ENCODE measurements at places on chromosomes 2 and 18. TPM values are rescaled to one million over a fixed set of nuclear protein-coding genes. Genes with fewer than 3 reads are reported as not detected.

- no peak for DNase-seq
These were observed 76.3 kb upstream of the ZCCHC2 start for GRCh38 chr18:62446511-62446910.

DNA sequence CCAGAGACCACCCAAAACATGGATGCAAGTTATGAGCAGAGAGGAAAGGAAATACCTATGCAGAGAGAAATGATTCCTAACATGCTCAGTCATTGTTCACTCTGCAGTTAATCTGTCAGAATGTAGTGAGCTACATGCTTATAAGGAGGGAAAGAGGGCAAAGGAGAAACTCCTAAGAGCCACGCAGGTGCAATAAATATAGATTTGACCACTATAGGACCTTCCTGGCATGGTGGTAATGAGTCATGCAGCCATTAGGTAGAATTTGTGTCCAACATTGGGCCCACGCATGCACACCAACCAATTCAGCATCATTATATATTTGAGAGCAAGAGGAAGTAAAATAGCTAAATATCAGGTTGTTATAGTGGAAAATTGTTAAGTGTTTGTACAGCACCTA, 699.9 kb downstream of the DSC3 start:
- DNase-seq: no peak

GRCh38 chr2:232075859-232076258, 114.3 kb downstream of the DIS3L2 start:
- DNase-seq: no peak

DNA sequence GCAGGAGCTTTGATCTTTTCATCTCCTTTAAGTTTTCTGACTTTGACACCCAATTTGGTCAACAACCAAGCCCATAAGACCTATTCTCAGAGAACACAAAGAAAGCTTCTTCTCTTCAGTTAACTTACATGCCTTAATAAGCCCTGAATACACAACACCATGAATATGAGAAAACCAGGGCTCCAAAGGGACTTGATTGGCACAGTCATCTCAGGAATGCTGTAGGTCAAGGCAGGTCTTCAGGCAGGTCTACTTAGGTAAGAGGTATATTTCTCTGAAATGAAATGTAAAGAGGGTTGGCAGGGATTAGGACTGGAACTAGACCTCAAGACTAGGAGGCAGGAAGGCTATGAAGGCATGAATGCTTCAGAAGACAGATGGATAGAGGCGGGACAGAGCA, 24.4 kb upstream of the EIF2AK3 start:
- no peak for DNase-seq

DNA sequence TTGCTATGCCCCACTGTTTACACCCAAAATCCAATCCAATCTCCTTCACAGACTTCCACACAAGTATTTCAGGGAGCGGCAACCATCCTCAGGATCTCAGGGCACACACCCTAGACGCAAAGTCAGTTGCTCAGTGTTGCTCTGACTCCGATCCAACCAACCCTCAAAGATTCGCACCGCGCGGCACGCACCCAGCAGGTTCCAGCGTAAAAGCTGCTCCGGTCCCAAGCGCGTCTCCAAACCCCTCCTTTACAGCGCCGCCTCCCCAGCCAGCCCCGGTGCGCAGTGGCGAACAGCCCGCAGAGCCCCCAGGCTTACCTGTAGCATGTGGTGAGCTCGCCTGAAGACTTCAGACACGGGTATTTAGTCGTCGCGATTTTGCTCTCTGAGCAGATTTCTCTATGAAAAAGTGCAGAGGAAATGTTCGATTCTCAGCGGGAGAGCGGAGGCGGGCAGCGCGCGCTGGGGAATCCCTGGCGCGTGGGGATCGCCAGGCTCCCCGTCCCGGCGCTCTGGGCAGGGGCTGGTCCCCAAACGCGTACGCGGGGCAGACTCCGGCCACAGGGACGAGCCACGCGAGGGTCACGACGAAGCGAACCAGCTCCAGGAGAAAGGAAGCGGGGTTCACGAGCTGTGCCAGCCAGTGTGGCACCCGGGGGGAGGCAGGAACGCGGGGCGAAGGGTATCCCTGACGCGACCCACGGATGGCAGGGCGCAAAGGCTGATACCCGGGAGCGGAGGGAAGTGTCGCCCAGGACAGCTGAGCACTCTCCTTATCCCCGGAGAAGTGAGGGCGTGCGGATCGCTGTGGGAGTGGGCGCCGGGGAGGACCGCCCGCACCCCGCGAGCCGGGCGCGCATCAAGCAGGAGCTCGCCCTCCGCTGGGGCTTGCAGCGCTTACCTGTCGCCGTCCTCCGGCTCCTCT, 650 bp downstream of the CCBE1 start:
- no peak for DNase-seq

The TXNDC2 gene
- not detected for total RNA-seq

- DNase-seq: no peak
These were observed 92.1 kb downstream of the AOX1 start for GRCh38 chr2:200677721-200678532.

The NCL gene
- total RNA-seq: 534 TPM

DNA sequence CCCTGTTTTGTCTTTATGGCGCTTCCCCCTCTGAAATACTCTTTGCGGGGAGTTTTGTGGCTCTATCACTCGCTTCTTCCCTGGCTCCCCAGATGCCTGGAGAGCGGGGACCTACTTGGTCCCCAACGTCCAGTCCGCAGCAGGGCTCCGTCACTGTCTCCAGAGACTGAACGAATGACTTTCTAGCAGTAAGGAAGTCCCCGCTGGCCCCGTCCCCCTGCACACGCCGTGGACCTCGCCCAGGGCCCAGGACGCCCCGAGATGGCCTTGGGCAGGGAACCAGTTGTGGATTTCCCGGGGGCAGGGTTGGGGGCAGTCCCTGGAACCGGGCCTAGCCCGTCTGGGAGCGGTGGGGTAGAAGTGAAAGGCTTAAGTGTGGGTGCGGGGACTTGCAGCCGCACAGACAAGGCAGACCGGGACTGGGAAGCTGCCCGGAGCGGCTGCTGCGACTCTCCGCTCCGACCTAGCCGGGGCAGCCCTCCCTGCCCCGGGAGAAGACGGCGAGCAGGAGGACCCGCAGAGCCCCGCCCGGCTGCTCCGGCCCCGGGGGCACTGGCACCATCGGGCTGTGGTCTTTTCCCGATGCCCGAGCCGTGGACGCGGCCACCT, 821 bp upstream of the EPHA4 start:
- peak; percentile 61 for DNase-seq

The KCNJ3 gene
- 0.62 TPM for total RNA-seq

DNA sequence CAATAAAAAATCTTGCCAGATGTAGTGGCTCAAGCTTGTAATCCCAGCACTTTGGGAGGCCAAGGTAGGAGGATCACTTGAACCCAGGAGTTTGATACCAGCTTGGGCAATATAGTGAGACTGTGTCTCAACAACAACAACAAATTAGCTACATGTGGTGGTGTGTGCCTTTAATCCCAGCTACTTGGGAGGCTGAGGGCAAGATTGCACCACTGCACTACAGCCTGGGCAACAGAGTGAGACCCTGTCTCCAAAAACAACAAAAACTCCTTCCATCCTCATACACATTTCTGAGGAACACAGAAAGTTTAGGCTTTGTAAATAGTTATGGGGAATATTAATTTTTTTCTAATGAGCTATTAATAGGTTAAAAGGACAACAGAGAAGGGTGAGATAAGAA, 17.0 kb downstream of the PDE6D start:
- DNase-seq: no peak

The KYNU gene
- total RNA-seq: 2.8 TPM

The AGXT gene
- 6.1 TPM for total RNA-seq

- DNase-seq: no peak
These were observed 133.8 kb upstream of the TWIST2 start for GRCh38 chr2:238714038-238714528.

All from colonic mucosa (tissue), 4 donors.